ENCODE measurements at places on chromosomes 7 and 10.

GRCh38 chr7:99122762-99123161 lies 21.1 kb downstream of the SMURF1 start:
- no peak for DNase-seq

DNA sequence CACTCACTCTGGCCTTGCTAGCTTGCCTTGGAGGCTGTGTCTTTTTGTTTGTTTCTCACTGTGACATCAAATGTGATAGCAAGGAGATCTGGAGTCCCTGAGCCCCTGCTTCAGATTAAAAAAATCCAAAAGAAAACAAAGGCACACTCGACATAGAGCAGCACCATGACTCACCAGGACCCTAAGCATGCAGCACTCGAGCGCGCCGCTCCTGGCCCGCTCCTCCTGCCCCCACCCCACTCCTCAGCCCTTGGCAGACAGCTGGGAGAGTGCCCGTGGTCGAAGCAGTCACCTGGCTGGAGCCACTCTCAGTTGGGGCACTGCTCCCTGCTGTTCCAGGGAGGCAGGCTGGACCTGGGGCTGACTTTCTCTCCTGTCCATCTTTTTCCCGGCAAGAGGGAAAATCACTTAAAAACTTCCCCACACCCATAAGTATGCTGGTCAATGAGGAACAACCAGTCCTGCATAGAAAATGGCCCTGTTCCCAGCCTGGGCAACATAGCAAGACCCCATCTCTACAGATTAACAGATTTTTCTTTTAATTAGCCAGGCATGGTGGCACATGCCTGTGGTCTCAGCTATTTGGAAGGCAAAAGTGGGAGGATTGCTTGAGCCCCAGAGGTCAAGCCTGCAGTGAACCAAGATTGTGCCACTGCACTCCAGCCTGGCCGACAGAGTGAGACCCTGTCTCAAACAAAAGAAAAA lies 128.4 kb downstream of the PAXIP1 start:
- no peak for DNase-seq

DNA sequence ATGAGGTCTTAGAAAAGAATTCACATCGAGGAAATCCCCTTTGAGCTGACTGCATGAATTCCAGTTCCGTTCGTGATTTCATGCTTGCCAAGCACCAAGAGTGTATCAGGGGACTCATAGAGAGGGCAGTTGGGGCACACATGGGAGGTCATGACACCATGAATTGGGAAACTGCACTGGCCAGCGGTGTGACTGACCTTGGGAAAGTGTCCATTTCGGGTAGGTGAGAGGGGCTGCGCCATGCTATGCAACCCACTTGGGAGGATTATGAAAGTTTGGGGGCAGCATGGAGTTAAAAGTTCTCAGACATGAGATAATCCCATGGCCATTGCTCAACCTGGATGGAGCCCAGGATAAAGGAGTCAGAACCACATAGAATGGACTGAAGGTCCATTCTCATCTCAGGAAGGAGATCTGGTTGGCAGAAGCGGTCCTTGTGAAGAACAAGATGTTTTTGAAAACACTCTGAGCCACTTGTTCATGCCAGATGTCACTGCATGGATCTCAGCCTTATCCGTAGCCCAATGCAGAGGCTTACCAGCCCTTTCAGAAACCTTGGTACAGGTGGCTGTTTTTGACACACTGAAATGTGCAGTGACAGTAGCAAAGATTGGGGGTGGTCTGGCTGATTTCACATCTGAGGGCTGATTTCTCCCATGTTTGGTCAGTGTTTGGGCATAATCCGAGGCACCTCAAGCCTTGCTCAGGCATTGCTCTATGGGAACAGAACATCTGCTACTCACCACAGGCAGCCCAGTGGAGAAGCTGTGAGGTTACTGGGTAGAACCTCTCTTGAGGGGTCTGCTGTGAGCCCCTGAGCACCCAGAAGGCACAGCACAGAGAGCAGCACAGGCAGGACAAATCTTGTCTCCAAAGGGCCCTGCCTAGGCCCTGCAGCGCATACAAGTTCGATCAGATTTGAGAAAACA lies 252.3 kb downstream of the CXCL12 start:
- DNase-seq = no peak

- DNase-seq = peak; percentile 37
Observed at GRCh38 chr10:18214691-18215563, 74.7 kb downstream of the CACNB2 start.

GRCh38 chr10:103804871-103805270 lies 50.5 kb downstream of the SH3PXD2A start:
- DNase-seq = no peak

GRCh38 chr7:45623157-45623556 lies 49.0 kb downstream of the ADCY1 start:
- DNase-seq = no peak

DNA sequence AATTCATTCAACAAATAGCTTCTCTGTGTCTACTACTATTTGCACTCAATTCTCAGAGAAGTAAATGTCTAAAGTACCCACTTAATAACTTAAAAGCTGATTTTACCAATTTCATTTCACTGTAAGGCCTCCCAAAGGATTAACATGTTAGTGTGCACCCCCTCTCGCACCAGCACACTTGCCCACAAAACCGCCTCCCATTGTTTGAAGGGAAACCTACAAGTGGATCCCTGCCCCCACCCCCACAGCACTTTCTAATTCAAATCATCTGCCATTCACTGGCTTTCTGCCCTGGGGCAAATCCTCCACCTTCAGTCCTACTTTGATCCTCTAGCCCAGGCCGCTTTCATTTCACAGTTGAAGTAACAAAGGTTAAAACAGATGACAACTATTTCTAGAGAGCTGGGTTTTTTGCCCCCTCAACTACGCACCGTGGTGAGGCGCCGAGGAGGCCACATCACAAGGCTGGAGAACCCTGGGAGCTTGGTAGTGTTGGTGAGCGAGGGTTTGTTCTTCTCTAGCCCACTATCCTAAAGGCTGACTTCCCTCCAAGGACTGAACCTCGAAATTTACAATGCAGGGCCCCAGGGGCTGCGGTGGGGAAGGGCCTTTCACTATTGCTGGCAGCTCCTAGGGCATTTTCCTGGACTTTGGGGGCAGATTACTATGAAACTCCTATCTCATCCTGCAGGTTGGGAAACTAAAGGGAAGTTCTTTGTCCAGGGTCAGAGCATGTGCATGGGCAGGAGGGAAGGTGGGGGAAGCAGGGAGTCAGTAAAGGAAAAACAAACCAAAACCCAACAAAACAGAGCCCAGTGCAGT lies 517.4 kb upstream of the ZMIZ1 start:
- no peak for DNase-seq

DNA sequence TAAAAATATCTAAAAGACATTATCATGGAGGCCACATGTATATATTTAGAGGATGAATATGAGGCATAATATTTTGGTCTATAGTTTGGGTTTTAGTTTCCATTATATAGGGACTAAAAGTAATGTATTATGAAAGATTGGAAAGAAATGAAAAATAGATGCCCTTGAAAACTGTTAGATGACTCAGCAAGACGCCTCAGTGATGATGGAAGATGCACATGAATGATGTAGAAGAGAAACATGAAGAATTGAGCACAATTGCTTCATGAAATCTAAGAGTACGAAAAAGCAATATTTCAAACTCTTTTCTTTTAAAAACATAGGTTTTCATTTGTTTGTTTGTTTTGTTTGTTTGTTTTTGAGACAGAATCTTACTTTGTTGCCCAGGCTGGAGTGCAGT lies 89.8 kb downstream of the ARL4A start:
- no peak for DNase-seq

DNA sequence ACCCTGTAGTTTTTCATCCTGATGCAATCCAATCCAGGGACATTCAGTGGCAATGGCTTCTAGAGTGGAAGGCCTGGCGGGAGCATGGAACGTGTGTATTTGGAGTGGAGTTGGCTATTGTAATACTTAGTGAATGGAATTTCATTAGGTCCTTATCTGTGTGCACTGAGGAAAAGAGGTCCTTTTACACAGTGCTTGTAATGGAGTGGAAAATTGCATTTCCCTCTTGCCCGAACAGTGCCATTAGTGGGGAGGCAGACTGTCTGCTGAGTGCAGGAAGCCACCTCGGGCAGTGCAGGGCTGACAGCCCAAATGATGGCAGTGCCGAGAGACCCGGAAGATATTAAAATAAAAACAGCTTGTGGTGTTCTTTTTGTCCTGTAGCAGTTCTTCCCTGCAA lies 786.6 kb downstream of the LRMDA start:
- no peak for DNase-seq

GRCh38 chr10:62171791-62172190 lies 96.9 kb downstream of the RTKN2 start:
- DNase-seq = no peak

DNA sequence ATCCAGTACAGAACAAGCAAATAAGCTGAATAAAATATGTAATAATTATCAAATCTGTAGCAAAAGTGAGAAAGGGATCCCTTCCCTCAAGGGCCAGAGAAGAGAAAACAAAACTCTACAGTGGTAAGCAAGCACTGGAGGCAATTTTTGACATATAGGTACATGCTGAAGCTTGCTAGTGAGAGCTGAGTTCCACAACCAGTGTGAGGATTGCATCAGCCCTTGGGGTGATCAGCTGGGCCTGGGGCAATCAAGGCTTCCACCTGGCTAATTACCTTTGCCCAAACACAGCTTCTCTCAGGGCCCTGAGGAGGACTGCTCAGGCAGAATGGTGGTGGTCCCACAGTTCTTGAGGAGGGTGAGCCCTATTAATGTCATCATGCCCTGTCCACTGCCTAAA lies 134.4 kb upstream of the DLX6 start:
- DNase-seq = no peak

GRCh38 chr10:97798958-97799610 lies 27.3 kb upstream of the SFRP5 start:
- no peak for DNase-seq

DNA sequence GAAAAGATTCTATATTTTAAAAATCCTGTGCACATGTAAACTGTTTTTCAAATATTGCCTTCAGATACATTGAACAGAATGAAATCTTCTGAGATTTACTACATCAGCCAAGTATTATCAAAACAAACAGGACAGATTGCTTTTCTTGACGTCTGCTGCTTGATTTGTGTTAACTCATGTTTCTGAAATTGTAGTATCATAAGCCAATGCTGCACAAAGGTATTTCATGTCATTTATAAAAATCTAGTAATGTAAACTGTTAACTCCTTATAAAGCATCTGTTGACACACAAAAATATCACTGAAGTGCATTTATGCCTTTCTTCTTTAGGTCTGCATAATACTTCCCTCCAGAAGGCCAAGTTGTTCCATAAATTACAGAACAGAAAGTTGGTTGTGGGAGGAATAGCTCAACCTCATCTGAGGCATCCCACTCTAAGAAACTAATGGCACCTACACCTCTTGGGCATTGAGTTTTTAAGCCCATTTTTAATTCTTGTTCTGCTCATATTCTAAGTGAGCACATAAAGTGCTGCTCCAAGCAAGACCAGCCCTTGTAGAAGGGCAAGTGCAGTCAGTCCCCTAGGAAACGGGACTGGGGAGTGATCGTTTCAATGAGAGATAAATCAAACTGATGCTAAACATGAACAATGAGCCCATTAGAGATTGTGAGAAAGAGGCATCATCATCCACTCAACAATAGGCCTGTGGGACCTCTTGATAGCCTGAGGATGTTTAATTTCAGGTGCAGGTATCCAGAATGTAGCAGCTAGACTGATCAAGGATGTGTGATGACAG lies 28.5 kb downstream of the CAV1 start:
- DNase-seq = no peak

GRCh38 chr10:15245530-15245929 lies 77.0 kb upstream of the NMT2 start:
- DNase-seq = peak; percentile 33

DNA sequence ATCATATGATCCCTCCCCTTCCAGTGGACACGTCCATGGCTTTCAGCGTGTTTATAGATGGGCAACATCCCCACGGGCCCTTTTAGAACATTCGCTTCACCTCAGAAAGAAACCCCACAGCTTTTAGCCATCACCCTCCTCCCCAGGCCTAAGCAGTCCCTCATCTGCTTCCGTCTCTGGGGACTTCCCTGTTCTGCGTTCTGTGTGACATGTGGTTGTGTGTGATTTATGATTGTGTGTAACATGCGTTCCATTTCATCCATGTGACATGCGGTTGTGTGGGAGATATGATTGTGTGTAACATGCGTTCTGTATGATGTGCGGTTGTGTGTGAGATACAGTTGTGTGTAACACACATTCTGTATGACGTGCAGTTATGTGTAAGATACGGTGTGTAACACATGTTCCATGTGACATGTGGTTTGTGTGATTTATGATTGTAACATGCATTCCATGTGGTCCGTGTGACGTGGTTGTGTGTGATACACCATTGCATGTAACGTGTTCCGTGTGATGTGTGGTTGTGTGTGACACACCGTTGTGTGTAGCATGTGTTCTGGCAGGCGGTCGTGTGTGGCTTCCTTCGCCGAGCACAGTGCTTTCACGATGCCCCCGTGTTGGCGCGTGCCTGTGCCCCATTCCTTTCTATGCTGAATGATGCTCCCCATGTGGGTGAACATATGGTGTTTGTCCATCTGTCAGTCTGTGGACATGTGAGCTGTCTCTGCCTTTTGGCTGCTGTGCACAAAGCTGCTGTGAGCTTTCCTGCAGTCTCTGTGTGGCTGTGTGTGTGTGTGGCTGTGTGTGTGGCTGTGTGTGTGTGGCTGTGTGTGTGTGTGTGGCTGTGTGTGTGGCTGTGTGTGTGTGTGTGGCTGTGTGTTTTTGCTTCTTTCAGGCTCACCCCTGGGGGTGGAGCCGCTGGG lies 26.2 kb downstream of the PWWP2B start:
- DNase-seq = peak; percentile 74

- DNase-seq = no peak
Observed at GRCh38 chr7:41796331-41796730, 93.4 kb upstream of the INHBA start.

GRCh38 chr7:135154734-135155133 lies 6.9 kb downstream of the TMEM140 start:
- DNase-seq = no peak

DNA sequence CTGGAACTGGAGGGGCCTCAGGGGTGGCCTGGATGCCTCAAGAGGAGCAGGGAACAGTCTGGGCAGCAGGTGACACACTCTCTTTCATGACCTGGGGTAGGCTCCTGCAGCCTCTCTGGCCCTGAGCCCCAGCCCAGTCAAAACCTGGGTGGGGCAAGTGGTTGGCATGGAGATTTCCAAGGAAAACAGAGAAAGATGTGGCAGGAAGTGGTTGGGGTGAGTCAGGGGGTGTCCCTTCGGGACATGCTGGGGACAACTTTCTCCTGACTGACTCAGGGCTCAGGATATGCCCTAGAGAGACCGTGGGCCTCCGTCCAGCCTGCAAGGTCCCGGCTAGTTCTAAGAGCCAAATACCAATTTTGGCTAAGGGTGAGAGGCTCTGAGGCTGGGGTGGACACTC lies 2.9 kb downstream of the AQP1 start:
- DNase-seq = peak; percentile 68

- no peak for DNase-seq
Observed at GRCh38 chr7:33933611-33934281, 28.4 kb downstream of the BMPER start.
